NAMALWA (cell line): ENCODE measurements at places on chromosomes 3 and 15.

- DNase-seq: no peak
Measured at GRCh38 chr3:123314359-123315270, 112.9 kb downstream of the SEC22A start.

GRCh38 chr15:79184465-79184892, 93.9 kb upstream of the RASGRF1 start:
- DNase-seq: peak; percentile 81

DNA sequence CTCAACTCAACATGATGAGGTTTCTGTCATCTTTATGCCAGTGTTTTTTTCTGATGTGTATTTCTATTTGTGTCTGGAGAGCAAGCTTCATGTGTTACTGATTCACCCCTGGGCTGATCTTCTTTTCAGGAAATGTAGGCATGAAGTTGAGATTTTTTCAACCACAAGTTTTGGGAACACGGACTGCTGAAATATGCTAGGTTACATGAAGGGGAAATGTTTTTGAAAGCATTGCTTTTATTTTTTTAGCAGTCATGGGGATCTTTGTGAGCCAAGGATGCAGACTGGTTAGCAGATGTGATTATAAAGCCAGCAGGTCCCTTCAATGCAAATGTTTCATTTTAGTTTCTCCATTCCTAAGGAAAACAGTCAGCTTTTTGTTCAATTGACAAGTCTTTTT, 219.3 kb upstream of the COL8A1 start:
- no peak for DNase-seq

DNA sequence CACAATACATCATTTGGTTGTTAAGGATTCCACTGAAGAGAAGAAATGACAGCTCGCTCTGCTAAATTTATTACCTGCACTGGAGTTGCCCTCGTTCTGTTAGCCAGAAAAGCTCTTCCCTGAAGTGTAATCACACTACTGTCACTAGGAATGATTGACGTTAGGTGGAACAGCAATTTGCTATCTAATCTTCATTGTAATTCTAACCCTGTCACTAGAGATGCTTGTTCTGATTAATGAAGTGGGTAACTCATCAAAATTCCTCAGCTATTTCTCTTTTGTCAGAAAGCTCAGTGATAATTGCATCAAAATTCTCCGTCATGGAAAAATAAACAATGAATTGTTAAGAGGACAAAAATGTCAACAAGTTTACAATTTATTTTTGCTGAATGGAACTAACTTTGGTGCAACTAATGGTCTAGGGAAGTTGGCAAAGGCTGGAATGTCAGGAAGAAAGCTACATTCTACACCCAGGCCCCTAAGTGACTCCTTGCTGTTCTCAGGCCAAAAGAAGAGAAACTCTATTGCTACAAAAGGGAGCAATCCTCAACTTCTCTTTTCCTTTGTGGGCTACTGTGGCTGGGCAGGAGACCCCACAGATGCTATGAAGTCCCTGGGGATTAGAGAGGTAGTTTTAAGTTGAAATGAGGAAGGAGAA, 34.1 kb downstream of the CCDC191 start:
- DNase-seq: no peak

GRCh38 chr3:161412123-161412522, 40.8 kb upstream of the SPTSSB start:
- DNase-seq: no peak

DNA sequence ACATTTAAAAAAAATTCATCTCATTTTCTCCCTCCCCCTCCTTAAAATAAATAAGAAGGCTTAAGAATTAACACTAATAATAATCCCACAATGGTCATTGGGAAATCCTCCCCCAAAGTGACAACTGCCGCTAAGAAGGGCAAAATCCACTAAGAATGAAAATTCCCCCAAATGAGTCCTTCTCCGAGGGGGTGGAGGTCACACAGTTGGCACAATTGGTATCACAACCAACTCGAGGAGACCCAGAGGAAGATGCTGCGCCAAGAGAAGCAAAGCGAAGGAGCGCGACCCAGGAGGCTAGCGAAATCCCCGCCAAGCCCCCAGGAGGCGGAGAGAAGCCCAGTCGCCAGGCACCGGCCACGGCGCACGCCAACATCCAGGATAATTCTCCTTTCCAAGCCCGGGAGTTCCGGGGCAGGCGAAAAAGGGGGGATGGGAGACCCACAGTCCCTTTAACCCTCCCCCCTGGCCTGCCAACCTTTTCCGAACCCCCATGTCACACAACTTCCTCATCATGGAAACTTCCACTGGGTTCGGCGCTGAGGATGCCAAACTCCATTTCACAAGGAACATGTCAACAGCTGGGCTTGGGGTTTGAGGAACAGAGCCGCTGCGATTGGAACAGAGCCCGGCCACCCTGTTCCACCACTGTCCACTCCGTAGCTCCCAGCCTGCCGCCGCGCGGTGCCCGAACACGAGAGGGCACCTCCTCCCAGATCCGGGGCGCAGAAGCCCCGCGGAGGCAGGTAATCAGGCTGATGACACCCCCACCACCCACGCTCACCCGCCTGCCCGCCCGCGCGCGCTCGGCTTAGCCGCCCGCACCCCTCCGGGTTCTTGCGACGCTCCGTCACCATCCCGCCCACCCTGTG, 668 bp downstream of the THRB start:
- DNase-seq: no peak

- no peak for DNase-seq
Measured at GRCh38 chr15:46543626-46544025, 908.8 kb downstream of the SQOR start.

GRCh38 chr15:55530861-55531313, 22.9 kb upstream of the DNAAF4 start:
- peak; percentile 20 for DNase-seq

DNA sequence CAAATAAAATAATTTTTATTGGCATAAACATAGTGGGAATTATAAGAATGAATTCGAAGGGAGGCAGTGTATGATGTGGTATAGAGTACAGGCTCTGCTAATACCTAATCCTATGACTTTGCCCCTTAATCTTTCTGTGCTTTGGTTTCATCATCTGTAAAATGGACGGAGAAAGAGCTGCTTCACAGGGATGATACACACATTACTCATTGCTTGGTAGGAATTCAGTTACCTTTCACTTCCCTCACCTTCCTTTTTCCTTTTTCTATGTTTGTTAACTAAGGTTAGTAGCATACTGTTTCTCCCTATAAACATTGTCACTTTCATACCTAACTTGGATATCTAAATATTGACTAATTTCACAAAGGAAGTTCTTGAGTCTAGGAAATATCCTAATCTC, 36.2 kb downstream of the LEKR1 start:
- DNase-seq: no peak

DNA sequence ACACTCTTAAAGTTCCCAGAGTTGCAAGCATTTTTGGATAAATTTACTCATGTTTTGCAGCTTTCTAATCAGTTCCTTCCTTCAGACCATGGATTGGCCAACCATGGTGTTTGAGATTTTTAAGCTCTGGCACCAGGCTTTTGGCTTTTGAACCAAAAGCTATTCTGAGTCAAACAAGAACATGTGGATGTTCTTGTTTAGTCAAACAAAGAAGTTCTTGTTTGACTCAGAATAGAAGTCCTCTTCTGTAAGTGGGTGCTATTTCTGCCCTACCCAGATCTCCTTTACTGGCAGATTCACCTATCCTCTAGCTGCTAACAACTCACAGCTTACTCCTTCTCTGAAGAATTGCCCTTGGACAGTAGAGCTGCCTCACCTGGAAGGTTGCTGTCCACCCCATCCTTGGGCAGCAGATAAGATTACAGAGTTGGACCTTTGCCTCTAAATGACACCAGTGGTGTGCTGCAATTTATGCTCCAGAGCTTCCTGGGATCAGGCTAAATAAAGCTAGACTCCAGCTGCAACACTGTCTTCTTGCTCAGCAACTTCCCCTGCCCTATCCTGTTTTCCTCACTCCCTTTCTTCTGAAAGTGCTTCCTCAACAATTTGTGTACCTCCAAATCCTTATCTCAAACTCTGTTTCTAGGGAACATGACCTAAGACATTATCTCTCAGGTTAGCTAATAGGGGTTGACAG, 65.6 kb downstream of the COL6A6 start:
- no peak for DNase-seq

DNA sequence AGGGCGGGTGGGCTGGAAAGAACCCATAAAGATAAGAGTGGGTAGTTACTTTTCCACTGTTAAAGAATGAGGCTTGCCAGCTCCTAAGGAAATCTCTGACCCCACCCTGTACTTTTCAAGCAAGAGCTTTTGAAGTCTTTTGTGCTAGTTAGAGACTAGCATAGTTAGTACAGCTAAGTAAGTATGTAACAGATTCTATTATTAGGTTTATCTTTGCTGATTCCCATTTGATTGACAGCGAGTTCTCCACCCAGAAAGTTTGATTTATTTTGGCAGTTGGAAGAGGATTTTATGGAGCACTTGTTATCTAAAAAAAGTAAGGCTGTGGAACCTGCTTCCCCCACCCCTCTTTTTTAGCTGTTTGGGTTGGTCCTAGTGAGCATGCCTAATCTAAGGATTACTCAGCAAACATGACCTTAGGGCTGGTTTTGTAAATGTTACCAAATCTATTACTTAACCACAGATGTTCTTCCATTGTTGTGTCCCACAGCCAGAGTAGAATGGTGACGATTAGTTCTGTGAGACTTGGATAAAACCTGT, 57.6 kb downstream of the FNDC3B start:
- DNase-seq: no peak

DNA sequence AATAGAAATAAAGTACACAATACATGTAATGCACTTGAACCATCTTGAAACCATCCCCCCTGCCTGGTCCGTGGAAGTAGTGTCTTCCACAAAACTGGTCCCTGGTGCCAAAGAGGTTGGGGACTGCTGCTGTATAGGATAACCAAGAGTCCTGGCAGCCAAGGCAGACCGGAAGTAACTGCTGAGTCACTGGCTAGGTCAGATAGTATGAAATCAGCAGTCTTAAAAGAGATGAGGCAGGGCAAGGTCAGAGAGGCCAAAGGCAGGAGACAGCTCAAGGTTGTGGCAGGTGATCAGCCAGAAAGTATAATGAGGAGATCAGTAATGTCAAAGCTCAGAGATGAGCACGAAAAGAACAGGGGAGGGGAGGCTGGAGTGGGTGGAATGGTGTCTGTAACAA, 60.2 kb downstream of the MAP3K13 start:
- no peak for DNase-seq

DNA sequence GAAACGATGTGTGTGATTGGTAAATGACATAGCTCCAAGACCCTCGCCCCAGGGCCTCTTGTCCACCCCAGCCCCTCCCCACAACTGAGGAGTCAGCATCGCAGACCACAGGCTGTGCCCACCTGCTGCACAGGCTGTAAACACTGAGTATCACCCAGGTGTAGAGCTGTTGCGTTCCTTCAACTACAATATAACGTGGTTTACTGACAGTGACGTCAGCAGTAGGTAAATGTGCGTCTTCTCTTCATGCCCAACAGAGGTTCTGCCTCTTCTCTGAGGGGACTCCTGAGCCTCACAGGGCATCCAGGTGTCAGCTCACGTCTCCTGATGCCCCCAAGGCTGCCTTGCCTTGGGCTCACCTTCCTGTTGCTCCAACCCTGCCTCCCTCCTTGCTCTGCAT, 395.1 kb downstream of the CACNA2D3 start:
- no peak for DNase-seq

GRCh38 chr3:57059411-57059810, 1.1 kb upstream of the SPATA12 start:
- no peak for DNase-seq

DNA sequence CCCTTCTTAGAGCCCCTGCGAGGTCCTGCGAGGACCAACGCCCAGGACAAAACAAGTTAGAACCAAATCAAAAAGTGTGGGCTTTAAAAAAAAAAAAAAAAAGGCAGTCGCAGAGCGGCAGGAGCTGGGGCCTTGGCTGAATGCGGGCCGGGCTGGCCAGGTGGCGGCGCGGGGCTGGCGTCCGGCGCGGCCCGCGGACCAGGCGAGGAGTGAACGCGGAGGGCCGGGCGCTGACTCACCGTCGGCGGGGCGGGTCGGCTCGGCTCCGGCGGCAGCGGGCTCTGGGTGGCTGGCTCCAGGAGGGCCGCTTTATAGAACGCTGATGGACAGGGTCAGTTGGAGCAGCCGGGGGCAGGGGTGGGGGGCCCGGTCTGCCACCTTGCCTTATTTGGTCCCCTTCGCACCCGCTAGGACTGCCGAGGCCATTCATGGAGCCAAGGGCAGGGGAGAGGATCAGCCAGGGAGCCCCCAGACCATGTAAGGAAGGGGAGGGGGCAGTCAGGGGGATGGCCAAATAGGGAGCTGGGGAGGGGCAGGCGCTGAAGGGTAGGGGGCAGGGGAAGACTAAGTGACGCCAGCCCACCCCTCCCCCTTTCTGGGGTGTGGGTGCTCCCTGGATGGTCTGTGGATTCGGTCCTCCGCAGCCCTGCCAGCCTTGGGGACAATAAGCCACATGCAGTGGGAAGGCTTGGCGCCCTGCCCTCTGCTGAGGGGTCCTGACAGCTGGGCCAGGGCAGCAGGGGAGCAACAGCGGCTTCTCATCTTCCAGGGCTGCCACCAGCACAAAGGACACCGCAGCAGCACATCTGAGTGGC, at the start of gene ACTC1:
Gene ACTC1, minus strand, starts transcription at position 283 of the 815 bp plus-strand sequence. CDS start 741 bp downstream, outside the sequence.
- DNase-seq: no peak

DNA sequence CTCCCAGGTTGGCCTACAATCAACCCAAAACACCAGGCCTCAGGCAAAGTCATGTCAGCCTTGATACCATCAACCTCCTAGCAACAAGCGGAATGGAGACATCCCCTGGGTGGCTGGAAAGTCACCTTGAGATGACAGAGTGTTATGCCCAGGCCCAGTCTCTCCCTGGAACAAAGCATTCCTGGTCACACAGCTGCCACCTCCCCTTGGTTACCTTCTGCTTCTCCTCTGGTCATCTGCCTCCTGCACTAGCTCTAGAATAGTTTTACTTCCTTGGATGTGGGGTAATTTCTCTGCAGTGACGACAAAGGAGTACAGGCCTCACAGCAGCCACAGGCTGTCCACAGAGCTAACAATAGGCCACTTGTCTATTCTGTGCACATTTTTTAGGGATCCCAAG, 114.9 kb downstream of the RFTN1 start:
- DNase-seq: no peak

GRCh38 chr3:52857133-52857532, 22.3 kb upstream of the MUSTN1 start:
- no peak for DNase-seq

GRCh38 chr3:117052395-117052794, 342.8 kb downstream of the TUSC7 start:
- no peak for DNase-seq

- DNase-seq: no peak
Measured at GRCh38 chr3:195467641-195468390, 25.0 kb upstream of the ACAP2 start.

GRCh38 chr3:149703466-149703865, 45.6 kb upstream of the WWTR1 start:
- DNase-seq: no peak

- no peak for DNase-seq
Measured at GRCh38 chr3:111675846-111676210, 80.7 kb upstream of the ZBED2 start.

DNA sequence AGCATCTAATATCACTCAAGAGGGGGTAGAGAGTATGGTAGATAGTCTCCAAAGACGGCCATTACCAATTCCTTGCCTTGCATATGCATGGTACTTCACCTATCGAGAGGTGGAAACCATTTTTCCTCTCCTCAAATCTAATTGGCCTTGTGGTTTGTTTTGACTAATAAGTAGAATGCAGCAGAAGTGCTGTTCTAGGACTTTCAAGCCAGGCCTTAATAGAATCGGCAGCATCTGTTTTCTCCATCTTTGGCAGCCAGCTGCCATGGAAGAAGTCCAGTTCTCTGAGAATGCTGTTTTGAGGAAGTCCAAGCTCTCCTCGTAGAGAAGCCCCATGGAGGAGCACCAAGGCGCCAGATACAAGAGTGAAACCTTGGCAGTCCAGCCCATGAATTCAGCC, 59.1 kb upstream of the RASGRP1 start:
- no peak for DNase-seq
